ENCODE measurements at places on chromosomes 13 and 19.

DNA sequence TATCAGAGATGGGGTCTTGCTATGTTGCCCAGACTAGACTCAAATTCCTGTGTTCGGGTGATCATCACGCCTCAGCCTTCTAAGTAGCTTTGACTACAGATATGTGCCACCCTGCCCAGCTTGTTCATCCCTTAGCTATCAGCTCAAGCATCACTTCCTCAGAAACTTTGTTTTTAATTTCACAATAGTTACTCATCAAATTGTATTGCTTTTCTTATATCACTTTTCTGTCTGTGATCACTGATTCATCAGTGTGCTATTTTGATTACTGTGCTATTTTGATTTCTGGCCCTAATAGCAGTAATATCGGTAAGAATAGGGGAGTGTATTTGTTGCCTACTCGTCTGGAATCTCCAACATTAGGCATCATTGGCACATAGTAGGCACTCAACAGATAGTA, 878.6 kb upstream of the PCDH20 start:
- no peak for DNase-seq

GRCh38 chr13:98500963-98501421, 75.9 kb downstream of the STK24 start:
- no peak for DNase-seq

GRCh38 chr19:4455719-4456475, 1.7 kb downstream of the UBXN6 start:
- peak; percentile 83 for DNase-seq

- DNase-seq, result no peak
These were observed 20.4 kb downstream of the RBM26 start for GRCh38 chr13:79385694-79386093.

- no peak for DNase-seq
These were observed 1414.6 kb downstream of the SLITRK1 start for GRCh38 chr13:82467626-82468025.

DNA sequence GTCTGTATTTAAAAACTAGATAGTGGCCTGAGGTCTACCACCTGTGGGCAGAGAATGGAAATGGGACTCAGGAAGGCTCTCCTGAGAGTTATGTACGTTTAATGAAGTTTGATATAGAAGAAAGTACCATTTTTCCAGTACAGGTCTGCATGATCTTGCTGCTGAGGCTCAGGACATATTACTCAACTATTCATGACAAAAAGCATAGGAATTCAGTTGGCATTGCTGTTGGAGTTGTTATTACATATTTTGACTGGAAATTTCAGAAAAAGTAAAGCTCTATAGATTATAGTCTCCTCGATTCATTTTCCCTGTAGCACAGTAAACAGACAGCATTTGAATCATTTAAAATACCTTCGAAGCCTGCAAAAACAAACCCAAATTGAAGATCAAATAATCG, 469.8 kb downstream of the DCT start:
- DNase-seq, result no peak

- no peak for DNase-seq
These were observed 128.2 kb downstream of the PCDH9 start for GRCh38 chr13:67101730-67102467.

Measured in femur (tissue), 1 donor.